ENCODE measurements at places on chromosomes 6 and 20. TPM values are rescaled to one million over a fixed set of nuclear protein-coding genes. Genes with fewer than 3 reads are reported as not detected.
A peak's percentile ranks its signal among the peaks of the same experiment; 100 is the strongest.

Gene PRSS35
- total RNA-seq = 0.44 TPM

Gene MEI4
- total RNA-seq = 0.47 TPM

Gene IL17F
- total RNA-seq = not detected

Gene RAMACL
- 7.8 TPM for total RNA-seq

Gene SNRPB2
- 41.8 TPM for total RNA-seq

Gene SAMD5
- 4.8 TPM for total RNA-seq

Gene ADTRP
- 42.4 TPM for total RNA-seq

Gene SLC13A3
- total RNA-seq = 5.1 TPM

DNA sequence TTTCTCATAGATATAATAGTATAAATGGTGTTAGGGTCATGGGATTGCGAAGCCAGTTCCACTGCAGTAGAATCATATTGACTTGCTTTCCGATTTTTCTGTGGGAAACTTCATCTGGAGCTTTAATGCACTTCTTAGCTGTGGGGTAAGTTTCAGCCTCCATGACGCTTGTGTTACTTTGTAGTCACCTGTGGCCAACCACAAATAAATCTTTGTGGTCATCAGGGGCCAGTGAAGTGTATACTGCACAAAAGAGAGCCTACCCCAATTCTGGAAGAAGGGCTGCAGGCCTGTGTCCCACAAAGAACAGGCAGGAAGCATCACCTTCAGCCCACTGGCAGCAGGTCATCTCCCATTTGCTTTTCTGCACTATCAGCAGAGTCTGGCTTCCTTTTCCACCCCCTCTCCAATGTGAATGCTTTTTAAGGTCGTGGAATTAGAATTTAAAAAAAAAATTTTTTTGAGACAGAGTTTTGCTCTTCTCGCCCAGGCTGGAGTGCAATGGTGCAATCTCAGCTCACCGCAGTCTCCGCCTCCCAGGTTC is 32.0 kb downstream of the MTHFD1L start:
- no peak for DNase-seq

DNA sequence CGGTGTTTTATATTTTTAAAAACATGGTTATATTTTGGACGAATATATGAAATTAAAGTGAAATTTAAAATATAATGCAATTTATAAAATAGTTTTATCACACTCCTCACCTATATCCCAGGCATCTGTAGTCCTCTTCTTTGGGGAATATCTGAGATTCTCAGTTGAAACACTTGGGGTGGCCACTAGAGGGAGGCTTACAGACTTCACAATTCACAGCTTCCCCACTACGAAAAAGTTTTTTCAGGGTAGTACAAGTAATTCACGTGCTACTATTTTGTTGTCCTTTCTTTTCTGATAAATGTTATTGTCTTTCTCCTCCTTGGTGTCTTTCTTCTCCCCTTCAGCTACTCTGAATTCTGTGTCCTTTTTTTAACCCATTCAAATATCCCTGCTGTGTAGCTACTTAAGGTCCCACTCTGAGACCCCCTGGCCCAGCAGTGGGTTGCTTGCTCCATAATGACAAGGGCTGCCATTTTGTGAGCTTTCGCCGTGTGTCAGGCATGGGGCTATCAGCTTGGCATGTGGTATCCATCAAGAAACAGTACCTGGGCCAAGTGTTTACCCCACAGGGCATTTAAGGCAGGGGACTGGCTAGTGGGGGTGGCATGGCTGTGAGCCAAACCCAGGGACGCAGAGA is 43.6 kb upstream of the PHACTR3 start:
- no peak for DNase-seq

DNA sequence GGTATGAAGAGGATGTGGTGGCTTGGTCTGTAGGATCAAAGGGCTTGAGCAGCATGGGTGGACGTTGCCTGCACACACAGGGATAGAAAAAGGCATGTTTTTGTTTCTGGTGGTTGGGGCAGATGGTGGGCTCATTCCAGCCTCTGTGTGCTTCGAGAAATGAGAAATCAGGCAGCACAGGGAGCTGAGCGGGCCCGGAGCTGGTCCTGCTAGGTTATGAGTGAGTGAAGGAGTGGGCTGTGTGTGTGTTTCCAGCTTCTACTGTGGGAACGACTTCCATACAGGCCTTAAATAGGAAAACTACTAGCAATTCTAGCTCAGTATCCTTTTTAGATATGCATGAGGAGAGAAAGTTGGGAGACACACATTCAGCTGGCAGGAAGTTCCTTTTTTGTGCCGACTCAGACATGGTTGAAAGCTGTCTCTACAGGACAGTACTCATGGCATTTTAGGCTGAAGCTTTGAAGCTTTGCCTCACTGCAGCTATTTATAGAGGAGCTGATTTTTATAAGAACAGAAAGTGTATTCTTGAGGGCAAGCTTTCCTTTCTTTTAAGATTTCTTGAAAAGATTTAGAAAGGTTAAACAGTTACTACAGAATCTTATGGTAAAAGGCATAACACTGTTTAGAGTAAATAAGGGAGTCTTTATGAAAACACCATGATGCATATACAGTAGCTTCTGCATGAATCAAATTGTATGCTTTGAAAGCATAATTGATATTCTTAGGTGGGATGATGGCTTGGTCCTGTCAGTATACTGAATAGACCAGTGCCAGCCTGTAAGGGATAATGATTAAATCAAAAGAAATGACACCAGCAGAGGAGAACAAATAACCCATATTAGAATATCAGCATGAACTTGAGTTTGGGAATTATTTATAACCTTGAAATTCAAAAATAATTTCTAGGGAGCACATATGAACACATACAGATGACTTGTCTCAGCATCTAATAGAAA is 104.0 kb upstream of the MAN1A1 start:
- DNase-seq = no peak

- DNase-seq = no peak
Observed at GRCh38 chr6:147911686-147912085, 403.2 kb downstream of the SAMD5 start.

DNA sequence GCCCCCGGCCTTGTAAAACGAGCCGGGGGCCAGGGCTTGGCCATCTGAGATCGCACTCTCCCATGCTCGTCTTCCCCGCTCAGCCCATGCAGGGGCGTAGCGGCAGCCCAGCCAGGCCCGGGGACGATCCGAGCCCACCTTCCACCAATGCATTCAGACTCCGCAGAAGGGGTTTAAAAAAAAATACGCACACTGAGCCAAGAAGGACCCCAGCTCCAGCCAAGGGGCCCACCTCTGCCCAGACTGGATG is 320 bp downstream of the GSTA4 start:
- DNase-seq = peak; percentile 47

DNA sequence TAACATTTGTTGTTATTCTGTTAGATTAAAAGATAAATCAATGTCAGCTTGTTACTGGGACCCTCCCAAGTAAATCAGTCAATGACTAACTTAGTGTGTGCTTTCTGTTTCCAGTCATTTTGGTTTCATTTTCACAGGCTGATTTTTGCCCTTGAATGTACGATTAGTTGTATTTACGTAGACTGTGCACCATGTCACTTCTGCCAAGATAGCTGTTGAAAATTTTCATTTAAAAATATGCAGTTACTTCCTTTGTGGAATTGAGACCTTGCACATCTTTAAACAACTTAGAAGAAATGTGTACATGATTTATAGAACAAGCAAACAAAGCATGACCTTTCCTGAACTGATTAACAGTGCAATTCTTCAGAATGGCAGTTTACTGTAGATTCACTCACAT is 944.8 kb upstream of the CITED2 start:
- no peak for DNase-seq

GRCh38 chr6:80465513-80465912 is 359.0 kb downstream of the BCKDHB start:
- DNase-seq = no peak

GRCh38 chr20:38515631-38516030 is 43.0 kb downstream of the RALGAPB start:
- no peak for DNase-seq

- DNase-seq = no peak
Observed at GRCh38 chr20:33051333-33051732, 2.4 kb upstream of the BPIFB3 start.

DNA sequence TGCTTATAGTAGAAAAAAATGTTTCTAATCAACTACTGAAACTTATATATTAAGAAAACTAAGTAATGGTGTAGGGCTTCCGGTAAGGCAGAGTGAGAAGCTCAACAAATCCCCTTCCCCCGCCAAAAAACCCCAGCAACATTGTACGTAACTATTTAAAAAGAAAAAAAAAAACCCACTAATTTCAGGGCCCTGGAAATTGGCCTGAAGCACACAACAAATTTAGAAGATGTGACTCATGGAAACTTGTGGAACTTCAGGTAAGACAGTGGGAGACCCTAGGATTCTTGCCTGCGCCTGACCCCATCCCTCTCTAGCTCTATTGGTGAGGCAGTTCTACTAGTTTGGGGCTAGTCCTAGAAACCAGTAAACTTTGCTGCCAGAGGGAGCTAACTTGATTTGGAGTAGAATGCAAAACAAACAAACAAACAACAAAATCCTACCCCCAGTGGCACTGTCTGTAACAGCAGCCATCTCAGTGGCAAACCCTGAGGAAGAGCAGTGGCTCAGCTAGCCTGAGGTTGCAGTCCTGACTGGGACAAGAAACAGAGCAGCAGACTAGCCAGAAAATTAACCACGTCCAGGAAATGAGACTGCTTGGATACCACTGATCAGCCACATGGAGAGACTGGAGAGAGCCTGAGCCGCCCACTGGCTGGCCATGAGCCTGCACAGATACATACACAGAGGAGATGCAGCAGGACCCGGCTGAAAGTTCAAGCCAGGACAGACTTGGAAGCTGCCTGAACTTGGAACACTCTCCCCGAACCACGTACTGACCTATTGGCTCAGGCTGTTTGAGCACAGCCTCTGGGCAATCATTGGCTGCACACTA is 135.1 kb downstream of the TBXT start:
- no peak for DNase-seq

- DNase-seq = no peak
Observed at GRCh38 chr6:123022975-123023374, 26.9 kb downstream of the CLVS2 start.
